ENCODE measurements at places on chromosomes 4 and X.

DNA sequence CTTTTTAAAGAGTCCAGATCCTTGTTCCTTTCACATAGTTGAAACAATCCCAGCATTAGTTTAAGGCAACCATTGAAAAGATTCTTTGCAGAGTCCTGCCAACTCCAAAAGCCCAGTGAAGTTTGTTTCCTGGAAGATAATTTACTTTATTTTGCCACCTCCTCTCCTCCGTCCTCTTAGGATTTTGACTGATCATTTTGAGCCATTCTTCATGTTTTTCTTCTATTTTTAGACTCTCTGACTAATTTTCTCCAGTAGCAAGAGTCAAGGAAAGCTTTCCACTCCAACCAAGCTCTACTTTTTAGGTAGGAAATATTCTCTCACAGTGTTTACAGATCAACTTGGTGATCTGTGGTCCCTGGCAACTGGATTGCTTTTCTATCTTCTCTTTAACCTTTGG, 10.3 kb downstream of the NCBP2L start:
- DNase-seq: no peak

- DNase-seq: no peak
These were observed 457 bp downstream of the RIPPLY1 start for GRCh38 chrX:106902684-106903083.

GRCh38 chr4:173091362-173091761, 77.2 kb upstream of the GALNT7 start:
- no peak for DNase-seq

GRCh38 chr4:181508601-181509000, 734.6 kb upstream of the TENM3 start:
- DNase-seq: no peak

DNA sequence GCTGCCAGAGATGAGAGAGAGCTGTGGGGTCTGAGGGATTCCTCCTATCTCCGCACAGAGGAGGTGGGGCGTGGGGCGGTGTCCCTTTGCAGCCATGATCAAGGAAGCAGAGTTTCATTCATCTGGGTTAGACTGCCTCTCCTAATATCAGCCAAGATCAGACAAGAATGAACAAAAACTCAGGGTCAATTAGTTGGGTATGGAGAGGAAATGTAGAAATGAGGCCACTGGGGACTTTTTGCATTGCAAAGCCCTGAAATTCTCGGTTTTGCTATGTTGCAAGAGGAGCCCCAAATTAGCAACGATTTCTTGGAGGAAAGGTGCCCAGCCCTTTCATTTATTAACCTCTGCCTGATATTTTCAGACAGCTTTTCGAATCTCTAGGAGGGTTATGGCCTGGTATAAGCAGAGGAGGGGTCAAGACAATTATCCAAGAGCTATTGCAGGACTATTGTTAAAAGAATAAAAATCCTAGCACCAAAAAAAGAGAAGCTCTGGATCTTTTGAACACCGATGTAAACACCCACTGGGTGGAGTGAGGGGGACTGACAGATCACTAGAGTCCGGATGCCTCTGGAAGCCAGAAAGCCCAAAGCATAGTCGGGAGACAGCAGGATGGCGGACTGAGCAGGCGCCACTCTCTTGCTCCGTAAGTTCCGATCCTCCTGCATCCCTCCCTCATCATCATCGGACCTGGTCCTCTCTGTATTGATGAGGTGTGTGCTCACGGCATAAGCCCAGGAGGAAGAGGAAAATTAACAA, 34.4 kb upstream of the ACSL1 start:
- DNase-seq: no peak

DNA sequence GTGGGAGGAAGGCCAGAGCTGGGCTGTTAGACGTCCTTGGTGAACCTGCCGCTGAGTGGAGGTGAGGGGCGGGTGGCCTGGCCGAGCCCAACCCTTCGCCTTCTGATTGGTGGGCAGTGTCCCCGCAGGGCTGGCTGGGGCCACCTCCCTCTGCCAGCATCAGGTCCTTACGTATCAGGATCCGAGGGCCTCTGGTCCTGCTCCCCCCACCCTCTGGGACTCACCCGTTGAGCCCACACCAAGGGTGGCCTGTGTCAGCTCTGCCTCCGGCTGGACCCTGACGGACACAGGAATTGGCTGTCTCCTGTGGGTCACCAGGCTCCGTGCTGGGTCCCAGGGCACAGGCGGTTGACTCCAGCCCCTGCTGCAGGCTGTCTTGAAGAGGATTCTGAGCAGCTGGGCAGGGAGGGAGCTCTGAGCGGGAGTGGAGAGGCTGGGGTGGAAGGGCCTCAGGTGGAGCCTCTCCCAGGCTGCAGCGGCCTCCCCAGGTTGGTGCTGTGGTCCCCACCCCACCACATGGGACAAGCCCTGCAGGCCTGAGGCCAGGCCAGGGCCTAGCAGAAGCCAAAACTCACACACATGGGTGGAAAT, 58.4 kb upstream of the NKX1-1 start:
- no peak for DNase-seq

DNA sequence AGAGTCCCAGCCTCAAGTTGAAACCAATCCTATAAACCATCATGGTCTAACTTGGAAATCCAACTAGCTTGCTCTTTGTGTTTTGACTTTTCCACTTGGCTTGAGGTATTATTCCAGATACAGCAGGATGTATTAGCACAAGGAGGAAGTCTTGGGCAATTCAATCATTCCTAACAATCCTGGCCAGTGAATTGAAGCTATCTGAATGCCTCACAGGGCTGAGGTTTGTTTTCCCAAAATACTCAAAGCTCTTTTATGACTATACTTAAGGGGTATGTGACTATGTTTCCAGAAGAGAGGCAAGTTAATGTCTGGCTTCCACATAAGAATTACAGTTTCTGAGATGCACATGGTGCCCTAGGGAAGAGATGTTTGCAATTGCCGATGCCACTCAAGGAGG, 66.8 kb upstream of the SH3RF1 start:
- DNase-seq: no peak

- DNase-seq: no peak
These were observed 15.6 kb downstream of the RBM41 start for GRCh38 chrX:107102980-107103379.

DNA sequence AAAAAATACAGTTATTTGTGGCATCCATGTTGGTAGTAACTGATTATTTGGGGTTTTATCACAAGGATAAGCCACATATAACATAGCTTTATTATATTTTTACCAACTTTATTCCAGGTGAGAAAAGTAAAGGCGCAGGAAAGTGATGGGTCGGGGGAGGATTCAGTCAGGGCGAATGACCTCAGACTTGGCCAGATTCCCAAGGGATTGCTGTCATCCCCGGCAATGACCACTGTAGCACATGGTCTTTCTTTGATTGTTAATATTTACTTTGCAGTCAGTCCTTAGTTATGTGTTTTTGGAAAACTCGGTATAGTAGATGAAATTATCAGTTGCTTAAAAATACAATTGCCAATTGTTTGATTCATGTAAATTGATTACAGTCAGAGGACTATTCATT, 17.6 kb downstream of the GRIA3 start:
- DNase-seq: no peak

DNA sequence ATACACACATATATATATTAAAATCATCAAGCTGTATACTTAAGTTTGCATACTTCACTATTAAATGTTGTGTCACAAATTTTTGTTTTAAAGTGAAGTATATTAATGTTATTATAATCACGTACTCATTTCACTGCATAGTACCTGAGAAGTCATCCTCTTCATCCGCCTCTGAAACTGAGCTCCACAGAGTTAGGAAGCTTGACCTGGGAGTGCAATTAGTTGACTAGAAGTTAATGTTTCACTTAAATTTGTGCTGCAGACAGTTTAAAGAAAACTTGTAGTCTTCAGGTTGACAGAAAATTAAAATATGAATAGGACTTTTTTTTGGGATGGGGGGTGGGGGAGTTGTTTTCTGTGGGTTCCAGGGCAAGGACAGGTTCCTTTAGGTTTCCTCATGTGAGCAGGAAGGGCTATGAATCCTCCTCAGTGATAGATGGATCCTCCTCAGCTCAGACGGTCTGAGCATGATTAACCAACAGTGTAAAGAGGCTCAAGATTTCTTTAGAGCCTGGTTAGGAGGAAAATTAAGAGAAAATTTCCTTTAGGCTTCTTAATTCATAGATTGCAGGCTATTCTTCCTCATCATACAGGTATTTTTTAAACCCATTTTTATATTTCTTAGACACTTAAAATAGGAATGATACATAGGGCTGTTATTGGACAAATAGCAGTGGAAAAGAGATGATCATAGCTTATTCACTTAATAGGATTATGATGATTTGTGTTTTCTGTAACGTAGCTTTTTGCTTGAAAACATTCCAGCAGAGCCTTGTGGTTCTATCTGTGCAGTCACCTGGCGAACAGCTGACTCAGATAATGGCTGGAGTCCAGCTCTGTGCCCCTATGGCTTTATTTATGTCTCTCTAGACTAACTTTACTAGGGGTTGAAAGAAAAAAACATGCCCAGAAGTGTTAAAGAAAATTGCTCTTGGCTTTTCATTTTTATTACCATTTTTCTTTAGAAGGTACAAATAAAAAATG, 102.7 kb downstream of the SLC4A4 start:
- no peak for DNase-seq

DNA sequence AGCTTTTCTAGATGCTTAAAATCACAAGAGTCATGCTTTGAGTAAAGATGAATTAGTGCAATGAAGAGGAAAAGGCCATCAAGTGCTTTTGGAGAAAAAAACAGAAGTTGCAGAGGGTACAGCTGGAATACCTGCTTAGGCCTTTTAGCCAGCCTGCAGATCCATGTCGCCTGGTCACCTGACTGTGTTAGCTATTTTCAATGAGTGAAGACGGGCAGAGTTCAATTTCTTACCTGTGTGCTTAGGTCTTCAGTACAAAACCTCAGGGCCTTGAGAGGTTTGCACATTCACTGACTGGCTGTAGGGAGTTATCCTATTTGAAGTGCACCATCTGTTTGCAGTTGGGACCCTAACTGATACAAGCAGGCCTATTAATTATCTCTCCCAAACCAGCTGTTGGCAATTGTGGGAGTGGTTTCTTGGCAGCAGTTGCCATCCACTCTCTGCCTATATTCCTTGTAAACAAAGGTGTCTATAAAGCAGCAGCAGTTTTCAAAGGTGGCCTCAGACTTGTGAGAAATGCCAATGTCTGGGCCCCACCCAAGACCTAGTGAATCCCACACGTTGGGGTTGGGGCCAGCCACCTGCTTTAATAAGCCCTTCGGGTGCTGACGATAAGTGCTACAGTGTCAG, 16.3 kb upstream of the FAT1 start:
- DNase-seq: no peak

- no peak for DNase-seq
These were observed 84.7 kb downstream of the NHS start for GRCh38 chrX:17459661-17460060.

- no peak for DNase-seq
These were observed 41.9 kb upstream of the NSG1 start for GRCh38 chr4:4344915-4345527.

GRCh38 chr4:2288051-2288541, 26.2 kb upstream of the MXD4 start:
- no peak for DNase-seq

- DNase-seq: no peak
These were observed 31.3 kb upstream of the NXF3 start for GRCh38 chrX:103124284-103124683.

- DNase-seq: no peak
These were observed 50.8 kb upstream of the HOPX start for GRCh38 chr4:56731857-56732256.

GRCh38 chr4:170015285-170015684, 10.9 kb downstream of the MFAP3L start:
- DNase-seq: no peak

DNA sequence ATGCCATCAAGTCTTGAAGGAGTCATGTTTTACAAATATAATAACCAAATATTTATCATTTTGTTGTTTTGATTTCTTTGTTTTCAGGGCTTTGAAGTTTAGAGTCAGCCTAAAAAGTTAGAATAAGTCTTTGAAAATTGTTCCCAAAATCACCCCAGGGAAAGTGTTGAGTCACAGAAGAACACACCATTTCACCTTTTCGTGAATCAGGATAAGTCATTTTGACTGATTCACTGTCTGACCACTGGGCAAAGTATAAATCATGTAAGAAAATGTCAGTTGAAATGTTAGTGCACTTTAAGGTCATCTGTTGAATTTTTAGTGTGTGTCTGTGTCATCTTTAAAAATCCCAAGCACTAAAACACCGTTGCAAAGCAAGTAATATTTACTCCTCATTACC, 1320.1 kb downstream of the RPA4 start:
- no peak for DNase-seq

GRCh38 chr4:47065051-47065481, 33.7 kb downstream of the GABRB1 start:
- DNase-seq: no peak

- DNase-seq: no peak
These were observed 542.8 kb downstream of the GALNTL6 start for GRCh38 chr4:172356016-172356415.

- no peak for DNase-seq
These were observed 34.2 kb upstream of the TBC1D14 start for GRCh38 chr4:6875431-6875831.

GRCh38 chr4:124111922-124112321, 600.6 kb downstream of the ANKRD50 start:
- no peak for DNase-seq

DNA sequence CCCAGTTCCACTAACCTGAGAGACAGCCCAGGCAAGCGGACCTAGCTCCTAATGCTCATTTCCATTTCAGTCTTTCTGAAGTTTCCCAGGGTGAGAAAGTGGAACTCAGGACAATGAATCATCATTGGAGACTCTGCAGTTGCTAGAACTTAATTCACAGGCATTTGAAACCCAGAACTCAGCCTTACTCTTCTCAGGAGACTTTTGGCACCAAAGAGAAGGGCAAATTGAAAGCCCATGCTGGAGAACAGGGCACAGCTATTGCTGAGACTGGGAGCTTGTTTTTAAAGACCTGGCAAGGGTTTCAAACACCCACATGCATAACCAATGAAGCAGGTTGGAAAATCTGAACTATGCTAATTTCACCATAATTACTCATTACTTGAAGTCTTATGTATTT, 36.0 kb downstream of the BST1 start:
- DNase-seq: no peak

DNA sequence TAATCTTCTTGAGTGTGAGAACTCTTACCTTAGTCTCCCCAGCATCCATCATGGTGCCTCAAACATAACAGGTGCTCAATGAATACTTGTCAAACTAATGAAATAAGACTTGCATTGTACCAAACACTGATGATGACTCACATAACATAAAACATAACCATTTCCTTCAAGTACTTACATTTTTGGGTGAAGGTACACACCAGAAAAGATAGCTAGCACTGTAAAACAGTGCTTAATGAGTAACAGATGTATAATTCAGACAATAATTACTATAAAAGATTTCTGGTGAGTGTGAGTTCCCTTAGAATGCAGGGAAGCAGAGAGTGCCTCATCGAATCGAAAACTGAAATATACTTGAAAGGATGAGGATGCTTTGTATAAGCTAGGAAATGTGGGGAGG, 70.1 kb upstream of the HCCS start:
- no peak for DNase-seq
